ENCODE measurements at places on chromosomes 12 and 14.

- no peak for DNase-seq
These were observed 232.9 kb downstream of the ZFP36L1 start for GRCh38 chr14:68559949-68560348.

DNA sequence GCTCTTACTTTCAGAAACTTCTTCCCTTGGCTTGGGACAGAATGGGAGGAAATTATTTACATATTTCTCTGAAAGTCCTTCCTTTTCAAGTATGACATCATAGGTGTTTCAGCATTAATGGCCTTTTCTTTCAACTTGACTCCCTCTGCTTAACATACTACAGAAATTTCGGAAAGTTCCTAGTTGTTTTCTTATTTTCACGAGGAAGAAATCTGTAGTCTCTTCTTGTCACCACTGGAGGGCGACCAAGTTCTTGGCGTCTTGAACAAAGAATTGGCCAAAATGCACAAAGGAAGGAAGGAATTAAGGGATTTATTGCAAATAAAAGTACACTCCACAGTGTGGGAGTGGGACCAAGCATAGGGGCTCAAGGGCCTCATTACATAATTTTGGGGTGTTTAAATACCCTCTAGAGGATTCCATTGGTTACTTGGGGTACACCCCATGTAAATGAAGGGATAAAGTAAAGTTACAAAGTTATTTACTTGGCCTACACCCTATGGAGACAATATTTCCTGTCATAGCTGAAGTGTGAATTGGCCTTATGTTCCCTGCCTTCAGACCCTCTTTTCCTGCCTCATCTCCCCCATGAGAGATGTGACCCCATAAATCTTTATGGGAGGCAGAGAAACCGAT, 70.4 kb downstream of the RPL10L start:
- DNase-seq: no peak

DNA sequence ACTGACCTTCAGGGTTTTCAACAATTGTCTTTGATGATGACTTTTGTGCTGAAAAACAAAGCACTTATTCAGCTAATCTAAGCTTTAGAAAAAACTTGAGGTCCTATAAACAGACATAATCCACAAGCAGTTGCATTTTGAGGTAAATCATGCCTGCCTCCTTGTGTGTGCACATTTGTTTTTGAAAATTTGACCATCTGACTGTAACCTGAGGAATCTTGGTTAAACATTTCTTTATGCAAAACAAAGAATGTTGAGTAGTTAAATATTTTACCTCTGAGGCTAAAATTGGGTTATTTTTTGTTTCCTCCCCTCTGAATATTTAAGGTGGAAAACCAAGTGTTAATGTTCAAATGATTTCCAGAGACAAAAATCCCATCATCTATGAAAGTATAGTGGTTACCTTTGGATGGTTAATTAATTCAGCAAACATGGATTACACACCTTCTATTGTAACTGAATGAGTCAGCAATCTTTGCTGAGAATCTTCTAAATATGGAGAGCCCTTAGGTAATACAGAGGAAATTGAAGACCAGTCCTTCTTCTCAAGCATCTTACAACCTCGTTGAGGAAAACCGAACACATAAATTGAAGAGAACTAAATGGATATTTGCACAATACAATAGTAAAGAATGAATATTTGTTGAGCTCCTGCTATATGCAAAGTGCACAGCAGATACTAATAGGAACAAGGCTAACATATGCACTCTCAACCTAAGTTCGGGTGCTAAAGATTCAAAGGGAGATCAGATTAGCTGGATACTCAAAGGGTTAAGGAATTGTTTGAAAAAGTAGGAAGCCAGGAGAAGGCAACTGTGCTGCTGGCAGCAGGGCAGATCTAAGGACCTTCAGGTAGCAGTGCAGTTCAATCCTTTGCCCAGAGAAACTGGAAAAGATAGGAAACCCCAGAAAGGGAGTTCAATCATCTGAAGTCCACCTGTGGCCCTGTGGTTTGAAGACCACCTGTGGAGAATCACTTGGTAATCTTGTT, 115.2 kb downstream of the BMP4 start:
- no peak for DNase-seq

DNA sequence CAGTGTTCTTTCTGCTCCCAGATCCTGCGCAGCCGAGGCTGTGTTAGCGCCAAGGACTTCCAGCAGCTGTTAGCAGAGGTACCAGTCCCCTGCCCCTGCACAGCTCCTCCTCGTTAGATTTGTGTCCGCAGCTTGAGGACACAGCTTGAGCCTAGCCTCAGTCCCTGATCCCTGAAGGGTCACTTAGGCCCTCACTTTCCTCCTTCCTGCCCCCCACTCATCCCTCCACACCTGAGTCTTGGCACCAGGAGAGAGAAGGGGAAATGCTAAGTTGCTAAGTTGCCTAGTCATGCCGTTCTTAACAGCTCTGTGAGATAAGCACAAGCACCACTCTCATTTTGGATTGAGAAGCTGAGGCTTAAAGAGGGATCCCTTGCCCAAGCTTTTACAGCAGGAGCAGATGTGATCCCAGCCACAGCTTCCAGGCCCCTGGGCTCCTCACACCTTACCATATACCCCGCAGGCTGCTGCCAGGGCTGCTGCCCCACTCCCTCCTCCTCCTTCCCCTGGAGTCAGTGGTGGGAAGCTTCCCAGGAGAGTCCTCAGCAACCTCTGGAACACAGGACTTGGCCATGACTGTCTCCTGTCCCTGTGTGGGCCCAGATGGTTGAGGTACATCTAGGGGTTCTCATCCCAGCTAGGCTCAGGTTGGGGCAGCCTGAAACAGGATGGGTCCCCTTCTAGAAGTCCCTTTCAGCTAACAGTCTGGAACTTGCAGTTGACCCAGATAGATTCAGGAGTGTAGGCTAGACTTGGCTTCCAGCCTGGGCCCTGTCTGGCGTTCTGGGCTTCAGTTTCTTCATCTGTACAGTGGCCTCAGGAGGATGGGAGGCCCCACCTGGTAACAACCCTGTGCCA, 975 bp downstream of the OGFOD2 start:
- no peak for DNase-seq

- DNase-seq: no peak
These were observed 10.0 kb upstream of the HSPB8 start for GRCh38 chr12:119168721-119169120.

- DNase-seq: no peak
These were observed 9.8 kb downstream of the PSEN1 start for GRCh38 chr14:73146111-73146510.

- DNase-seq: no peak
These were observed 22.3 kb upstream of the MED13L start for GRCh38 chr12:116299665-116300328.

DNA sequence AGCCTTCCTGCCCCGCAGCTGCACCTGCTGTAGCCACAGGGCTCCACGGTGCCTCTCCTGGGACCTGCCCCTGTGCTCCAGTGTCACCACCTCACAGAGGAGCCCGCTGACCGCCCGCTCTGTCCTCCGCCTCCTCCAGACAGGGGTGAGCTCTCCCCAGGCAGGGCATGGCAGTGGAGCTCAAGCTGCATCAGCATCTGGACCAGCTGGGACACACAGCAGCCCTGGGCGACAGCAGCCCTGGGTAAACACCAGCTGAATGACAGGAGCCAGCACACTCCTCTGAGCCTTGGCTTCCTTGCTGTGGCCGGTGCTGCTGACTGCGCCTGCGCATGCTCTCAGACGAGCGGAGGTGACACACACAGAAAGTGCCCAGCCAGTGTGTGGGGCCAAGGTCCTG, 22.0 kb downstream of the CHGA start:
- no peak for DNase-seq

DNA sequence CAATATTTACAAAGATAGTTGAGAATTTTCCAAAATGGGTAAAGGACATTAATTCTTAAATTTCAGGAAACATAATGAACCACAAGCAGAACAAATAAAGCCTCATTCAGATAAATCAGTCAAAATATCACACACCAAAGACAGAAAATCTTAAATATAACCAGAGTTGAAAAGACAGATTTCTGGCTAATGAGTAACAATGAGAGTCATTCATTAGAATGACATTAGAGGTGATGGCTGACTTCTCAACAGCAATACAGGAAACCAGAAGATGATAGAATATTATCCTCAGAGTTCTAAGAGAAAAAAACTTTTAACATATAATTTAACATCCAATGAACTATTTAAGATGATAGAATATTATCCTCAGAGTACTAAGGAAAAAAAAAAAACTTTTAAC, 124.2 kb downstream of the DENND5B start:
- no peak for DNase-seq

DNA sequence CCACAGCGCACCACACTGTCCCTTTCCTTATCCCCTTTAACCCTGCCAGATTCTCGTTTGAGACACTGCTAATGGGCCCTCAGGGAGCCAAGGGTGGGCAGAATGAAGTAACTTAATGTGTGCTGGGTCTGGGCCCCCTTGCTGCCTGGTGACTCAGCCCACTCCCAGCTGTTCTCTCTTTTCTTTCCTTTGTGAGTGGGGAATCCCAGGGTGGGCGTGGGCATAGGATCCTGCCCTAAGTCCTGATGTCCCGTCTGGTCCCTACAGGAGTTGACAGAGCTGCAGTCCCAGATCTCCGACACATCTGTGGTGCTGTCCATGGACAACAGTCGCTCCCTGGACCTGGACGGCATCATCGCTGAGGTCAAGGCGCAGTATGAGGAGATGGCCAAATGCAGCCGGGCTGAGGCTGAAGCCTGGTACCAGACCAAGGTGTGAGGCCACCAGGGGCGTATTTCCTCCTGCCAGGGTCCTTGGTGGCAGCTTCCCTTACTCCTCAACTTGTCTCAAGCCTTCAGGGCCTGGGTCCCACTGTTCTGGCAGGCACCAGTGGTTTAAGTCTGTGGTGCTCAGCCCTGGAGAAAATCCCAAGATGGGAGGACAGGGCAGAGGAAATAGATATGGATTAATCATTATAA, 8.3 kb downstream of the KRT7 start:
- DNase-seq: no peak

DNA sequence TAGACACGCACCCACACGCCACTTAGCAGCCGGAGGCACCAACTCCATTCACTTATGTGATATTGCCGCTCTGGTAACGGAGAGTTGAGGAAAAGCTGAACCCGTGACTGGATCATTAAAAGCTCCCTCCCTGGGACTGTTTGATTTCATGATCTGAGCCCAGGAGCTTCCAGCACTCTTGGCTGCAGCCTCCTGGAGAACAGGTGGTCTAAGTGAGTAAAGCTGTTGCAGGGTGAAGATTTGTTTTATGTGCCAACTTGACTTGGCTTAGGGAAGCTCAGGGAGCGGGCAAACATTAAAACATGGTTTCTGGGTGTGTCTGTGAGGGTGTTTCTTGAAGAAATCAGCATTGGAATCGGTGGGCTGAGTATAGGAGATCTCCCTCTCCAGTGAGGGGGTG, 16.9 kb upstream of the TMEM132C start:
- DNase-seq: no peak

GRCh38 chr12:75389061-75389460, 1.8 kb upstream of the GLIPR1L2 start:
- no peak for DNase-seq

GRCh38 chr12:106150555-106150954, 11.8 kb upstream of the NUAK1 start:
- no peak for DNase-seq

DNA sequence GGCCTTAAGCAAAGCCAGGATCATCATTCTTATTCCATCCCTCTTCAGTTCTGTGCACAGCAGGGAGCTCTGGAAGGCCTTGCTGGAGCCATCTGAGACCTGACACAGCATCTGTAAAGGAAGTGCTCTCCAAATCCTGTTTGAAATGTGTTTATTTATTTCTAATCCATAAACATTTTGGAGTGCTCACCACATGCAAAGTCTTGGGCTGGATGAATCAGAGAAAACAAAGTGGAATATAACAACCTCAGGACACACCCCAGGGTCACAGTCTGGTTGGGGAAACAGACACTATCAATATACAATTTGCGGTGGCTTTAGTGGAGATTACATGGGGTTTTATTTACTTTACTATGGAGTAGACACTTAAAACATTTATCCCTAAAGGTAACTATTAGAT, 54.3 kb downstream of the BMP4 start:
- DNase-seq: no peak

DNA sequence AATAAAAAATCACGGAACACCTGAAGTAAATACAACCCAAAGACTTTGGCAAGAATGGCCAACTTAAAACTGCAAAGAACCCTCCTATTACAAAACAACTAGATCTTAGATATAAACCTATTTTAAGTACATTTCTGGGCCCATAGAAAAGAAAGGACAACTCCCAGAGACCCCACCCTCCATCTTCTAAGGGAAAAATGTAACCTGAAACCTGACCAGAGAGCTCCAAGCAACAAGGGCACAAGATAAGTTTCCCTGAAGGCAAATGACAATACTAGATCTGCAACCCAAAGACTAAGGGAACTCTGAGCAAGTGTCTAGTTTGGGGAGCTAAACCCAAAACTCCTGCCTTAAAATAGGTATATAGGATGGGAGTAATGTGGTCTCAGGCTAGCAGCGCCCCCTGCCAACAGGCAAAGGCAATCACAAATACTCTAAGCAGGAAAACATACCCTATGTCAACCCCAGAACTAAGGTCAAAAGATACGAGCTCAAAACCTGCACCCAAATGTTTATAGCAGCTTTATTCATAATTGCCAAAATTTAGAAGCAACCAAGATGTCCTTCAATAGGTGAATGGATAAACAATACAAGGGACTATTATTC, 218.9 kb downstream of the ITPR2 start:
- no peak for DNase-seq

DNA sequence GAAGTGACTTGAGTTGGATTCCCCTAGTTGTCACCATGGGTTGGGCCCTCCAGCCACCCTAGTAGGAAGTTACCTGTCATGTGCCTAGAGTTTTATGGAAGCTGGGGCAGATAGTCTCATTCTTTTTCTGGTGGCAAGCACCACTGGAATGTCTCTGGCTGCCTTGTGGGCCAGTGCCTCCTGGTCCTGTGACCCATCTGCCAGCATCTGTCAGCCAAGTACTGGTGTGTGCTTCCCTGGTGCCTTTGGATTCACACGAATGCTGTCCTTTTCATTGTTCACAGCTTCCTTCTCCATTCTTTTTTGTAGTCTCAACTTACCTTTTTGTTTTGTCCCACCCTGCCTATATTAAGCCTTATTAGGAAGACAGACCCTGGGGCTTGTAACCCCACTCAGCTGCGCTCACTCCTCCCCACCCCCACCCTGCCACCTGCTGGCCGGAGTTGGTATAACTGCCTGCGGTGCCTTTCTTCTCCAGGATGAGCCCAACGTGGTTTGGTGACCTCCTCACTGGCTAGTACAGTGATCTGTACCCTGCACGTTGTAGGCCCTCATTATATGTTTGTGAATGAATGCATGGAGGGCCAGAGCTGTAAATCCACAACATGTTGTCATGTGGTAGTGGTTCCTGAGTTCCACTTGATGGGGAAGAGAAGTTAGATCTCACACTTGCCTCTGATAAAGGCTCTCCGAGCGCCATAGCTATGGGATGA, 125.7 kb downstream of the TSPAN9 start:
- DNase-seq: peak; percentile 19

GRCh38 chr14:39372656-39373055, 59.6 kb downstream of the FBXO33 start:
- DNase-seq: no peak

- peak; percentile 52 for DNase-seq
These were observed 1.6 kb downstream of the SUDS3 start for GRCh38 chr12:118377884-118378470.

DNA sequence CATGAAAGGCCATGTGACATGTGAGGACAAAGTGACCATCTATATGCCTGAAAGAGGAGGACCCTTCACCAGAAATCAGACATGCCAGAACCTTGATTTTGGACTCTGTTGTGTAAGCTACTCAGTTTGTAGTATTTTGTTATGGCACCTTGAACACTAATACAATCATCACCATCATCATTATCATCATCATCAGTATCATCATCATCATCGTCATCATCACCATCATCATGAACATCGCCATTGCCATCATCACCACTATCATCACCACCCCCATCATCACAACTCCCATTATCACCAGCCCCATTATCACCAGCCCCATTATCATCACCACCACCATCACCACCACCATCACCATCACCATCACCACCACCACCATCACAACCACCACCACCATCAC, 15.9 kb downstream of the ISCU start:
- no peak for DNase-seq

Measured in effector memory CD4-positive, alpha-beta T cell (primary cell).